NCI-H226 (cell line): ENCODE measurements at places on chromosomes 1 and 21.

GRCh38 chr1:196148367-196148970 lies 459.8 kb downstream of the KCNT2 start:
- DNase-seq: no peak

DNA sequence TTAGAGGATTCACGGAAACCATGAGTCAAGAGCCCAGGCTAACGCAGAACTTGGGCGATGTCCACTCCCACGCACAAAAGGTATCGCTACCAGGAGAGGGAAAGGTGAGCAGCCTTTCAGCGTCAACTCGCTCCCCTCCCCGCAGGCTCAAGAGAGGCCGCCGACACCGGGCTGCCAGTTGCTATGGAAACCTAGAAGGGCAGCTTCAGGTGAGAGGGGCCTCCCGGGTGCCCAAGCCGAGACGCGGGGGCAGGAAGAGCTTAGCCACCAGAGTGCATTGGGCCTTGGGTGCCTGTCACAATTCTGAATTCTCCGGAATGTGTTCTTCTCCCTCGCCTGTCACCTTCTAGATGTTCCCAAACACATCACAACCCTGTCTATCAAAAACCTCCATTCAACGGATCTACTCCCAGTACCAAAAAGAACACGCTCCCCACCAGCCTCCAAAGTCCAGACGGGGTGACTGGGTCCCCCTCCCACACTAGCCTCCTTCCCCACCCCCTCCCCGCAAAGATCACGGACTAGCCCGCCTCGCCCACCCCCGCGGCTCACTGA lies 694 bp downstream of the MEAF6 start:
- DNase-seq: no peak

GRCh38 chr1:86811142-86811924 lies 102.6 kb downstream of the SELENOF start:
- DNase-seq: no peak

GRCh38 chr1:85102479-85102878 lies 54.2 kb upstream of the MCOLN3 start:
- DNase-seq: no peak

DNA sequence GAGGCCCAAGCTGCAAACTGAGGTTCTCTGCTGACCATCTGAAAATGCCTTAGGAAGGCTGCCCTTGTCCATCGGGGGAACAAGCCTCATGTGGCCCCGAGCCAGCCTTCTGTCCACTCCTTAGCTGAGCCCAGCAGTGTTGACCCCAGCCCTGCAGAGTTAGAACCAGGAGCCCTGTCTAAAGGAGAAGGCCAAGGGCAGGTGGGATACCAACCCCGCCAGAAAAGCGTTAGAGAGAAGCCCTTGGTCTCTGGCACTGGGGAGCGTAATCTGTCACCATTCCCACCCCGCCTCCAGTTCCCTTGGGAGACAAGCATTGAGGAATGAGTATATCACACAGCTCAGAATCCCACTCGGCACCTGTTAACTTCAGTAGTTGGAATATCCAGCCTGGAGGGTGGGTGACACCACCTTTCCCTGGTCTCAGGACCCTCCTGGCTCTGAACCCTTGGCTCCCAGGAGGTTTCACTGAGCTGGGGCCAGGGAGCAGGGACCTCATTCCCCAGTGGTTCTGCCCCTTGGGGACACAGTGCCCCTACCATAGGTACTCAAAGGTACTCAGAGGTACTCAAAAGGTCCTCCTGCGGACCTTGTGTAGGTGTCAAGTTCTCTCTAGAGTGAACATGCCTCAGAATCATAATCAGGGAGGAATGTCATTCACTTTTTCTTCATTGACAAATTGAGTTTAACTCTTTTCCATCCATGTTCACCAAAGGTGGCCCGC lies 16.4 kb downstream of the ETS2 start:
- no peak for DNase-seq
